ENCODE measurements at places on chromosomes 6 and 20.

DNA sequence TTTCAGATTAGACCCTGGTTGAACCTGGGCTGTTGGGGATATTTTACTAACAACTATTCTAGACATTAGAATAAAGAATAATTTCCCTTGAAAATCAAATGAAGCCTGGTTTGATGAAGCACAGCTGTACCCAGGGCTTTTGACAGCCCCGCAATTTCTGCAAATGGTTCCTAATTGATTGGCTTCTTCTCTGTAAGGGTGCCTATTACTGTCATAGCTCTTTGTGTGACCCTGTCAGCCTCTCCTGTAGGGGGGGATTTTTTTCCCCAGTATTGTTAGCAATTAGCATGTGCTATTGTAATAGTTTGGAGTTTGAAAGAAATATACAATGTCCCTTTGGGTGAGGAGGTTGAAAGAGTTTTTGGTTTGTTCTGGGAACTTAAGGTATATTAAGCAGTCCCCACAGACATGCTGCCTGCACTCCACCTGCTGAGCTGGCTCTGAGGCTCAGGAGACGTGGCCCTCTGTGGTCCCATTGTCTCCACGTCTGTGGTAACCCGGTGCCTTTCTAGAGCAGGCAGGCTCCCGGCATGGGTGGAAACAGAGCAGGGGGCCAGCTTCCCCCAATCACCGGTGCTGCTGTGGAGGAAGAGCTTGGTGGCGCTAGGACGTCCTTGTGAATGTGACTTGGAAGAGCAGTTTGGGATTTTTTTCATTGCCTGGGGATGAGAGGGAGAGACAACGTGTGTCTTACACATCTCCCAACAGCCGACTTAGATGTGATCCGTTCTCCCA, 47.3 kb upstream of the CLDN20 start:
- DNase-seq, result no peak

GRCh38 chr20:19083136-19083621, 129.3 kb upstream of the SLC24A3 start:
- DNase-seq, result no peak

GRCh38 chr6:157768304-157768703, 54.7 kb upstream of the SNX9 start:
- DNase-seq, result no peak

GRCh38 chr6:101429270-101429669, 35.8 kb downstream of the GRIK2 start:
- DNase-seq, result no peak

DNA sequence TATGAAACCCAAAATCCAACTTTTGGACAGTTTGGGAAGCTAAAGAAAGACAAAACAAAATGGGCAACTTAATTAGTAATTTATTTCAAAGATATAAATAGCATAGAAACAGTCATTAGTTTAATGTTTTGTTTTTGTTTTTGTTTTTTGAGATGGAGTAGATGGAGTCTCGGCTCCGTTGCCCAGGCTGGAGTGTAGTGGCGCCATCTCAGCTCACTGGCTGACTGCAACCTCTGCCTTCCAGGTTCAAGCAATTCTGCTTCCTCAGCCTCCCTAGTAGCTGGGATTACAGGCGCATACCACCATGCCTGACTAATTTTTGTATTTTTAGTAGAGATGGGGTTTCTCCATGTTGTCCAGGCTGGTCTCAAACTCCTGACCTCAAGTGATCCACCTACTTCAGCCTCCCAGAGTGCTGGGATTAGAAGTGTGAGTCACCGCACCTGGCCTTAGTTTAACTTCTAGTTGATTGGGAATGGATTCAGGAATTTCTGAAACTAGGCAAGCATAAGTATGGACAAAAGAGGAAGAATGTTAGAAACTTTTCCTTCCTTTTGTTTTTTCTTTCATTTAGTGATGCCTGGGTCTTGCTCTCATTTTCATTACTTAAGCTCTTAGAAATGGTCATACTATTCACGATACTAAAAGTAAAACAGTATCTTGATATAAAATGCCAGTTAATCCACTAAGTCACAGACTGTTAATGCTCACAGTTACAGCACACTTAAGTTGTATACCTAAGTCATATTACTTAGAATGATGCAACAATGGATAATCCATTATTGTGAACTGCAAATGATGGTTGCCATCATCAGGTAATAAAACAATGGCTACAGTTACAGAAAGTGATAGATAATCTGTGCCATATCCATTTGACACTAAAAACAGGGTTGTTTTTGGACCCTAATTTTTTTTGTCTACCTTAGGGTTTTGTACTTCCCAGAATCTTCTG, 8.2 kb downstream of the SENP6 start:
- no peak for DNase-seq

- DNase-seq, result no peak
These were observed 14.7 kb downstream of the ANKRD60 start for GRCh38 chr20:58213716-58214115.

DNA sequence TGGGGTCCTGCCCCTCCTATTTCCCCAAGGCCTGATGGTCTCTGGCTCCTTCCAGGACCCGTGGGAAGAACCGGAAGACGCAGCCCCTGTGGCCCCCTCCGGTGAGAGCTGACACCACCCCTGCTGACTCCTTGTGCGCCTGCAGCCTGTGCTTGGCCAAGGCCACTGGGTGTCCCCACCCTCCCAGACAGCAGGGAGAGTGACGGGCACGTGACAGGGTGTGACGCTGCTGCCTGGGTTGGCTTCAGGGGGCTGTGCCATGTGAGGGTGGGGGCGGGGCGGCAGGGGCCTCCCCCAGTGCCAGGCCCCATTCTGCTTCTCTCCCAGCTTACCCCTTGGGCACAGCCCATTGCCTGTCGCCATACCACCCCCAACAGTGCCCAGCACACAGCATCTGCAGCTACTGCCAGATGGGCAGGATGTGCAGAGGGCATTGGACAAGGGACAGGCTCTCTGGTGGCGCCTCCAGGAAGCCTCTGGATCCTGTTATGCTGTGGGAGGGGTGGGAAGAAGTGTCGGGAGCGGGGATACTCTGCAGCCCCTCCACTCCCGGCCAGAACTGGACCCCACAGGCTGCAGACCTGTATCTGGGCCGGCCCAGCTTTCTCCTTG, 2.9 kb downstream of the BIRC7 start:
- no peak for DNase-seq

GRCh38 chr6:7172649-7173048, 64.9 kb downstream of the RREB1 start:
- no peak for DNase-seq

DNA sequence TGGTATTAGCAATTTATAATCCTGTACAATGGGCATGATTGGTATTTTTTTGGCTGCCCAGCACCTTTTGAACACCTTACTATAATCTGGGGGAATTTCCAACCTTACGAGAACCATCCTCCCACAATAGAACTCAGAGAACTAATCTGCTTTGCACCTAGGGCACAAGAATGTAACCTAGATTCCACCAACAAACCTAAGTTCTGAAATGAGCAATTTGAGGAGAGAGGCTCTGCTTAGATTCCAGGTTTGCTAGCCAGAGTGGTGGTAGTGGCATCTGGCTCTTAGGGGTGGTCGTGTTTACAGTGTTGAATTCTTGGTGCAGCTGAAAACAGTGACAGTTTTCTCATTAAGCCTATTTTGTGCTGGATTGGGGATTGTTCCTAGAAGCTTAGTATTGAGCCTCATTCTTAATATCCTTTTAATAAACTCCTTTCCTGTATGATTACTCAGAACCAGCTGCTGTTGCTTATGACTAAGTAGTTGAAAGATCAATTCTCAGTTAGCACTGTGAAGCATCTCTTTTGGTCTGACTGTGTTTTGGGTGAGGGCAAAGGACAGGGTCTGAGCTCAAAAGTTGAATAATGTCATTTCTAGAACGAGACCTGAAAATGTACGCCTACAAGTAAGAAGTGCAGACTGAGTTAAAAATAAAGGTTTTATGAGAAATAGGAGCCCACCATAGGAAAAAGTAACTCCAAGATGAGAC, 385.6 kb downstream of the CDKAL1 start:
- DNase-seq, result no peak

DNA sequence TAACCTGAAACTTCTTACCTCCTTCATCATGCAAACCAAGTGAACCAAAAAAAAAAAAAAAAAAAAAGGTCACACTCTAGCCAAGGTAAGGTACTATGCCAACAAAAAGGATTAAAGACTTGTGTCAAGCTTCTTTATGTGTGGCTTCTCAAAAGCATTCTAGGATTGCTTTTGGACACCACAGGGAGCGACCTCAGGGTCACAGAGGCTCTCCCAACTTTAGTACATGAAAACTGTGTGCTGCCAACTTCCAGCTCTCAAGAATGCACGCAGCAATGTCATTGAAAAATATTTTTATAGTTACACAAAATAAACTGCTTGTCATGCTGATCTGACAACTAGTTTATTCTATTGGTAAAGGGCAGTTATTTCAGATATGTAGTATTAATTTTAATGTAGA, 243.8 kb downstream of the PLCB1 start:
- no peak for DNase-seq

DNA sequence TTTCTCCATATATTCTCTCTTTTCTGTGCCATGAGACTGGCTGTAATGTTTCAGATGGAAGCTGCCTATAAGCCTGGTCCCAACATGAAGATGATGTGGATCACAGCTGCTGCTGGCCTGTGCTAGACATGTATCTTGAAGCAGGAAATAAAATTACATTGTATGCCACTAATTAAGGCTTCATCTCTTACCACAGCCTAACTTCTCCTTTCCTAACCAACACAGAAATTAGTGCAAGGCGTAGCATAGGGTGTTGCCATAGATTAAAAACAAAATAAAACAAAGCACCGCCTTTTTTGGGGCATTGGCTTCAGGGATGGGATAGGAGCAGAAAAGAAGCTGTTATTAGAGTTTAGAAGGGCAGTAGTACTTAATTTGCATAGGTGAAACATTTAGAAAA, 4.7 kb upstream of the SLC17A4 start:
- DNase-seq, result no peak

GRCh38 chr20:48745330-48745729, 82.5 kb downstream of the PREX1 start:
- no peak for DNase-seq

- peak; percentile 68 for DNase-seq
These were observed 59.3 kb upstream of the MYL9 start for GRCh38 chr20:36482044-36482473.

GRCh38 chr6:170098428-170099170, 192.3 kb downstream of the DLL1 start:
- DNase-seq, result no peak

- no peak for DNase-seq
These were observed 30.8 kb downstream of the ZNF391 start for GRCh38 chr6:27419363-27419762.

DNA sequence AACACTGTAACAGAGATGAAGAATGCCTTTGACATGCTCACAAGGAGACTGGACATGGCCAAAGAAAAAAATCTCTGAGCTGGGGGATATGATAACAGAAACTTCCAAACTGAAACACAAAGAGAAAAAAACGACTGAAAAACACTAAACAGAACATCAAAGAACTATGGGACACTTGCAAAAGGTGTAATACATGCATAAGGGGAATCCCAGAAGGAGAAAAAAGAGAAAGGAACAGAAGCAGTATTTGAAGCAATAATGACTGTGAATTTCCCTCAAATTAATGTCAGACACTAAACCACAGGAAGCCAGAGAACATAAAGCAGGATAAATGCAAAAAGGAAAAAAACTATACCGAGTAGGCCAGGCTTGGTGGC, 117.4 kb upstream of the ARID1B start:
- no peak for DNase-seq

- DNase-seq, result no peak
These were observed 85.6 kb downstream of the QKI start for GRCh38 chr6:163500105-163500504.

DNA sequence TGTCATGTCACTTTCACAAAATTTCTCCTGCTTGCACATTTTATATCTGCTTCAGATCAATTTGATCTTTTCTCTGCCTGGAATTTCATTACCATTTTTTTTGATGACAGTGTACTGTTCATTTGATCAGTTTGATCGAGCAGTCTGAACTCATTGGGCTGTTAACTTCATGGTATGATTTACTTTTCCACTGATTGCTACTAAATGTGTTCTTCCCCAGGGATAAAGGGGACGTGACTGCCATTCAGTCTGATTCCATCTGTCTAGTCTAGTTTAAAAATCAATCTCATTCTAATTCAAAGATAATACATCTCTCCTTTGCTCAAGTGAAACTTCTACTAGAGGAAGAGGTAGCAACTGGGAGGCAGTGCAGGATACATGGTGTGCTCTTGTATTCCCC, 21.1 kb downstream of the LAMP5 start:
- no peak for DNase-seq

DNA sequence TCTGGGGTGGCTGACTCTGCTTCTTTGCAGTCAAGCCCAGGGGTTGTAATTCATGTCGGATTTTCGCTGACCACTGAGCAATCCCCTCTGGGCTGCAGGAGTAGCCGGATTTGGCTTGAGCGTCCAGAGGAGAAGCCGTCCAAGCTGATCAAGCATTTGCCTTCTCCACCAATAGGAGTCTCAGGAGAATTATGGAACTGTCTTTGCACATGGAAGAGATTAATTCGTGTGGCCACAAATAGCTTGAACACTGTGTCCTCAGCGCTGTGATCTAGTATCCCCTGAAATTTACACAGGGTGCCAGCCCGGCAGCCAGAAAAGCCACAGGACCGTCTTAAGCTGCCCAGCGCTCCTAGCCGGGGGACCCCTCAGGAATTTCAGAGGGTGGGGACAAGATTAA, 37.1 kb downstream of the EYA2 start:
- DNase-seq, result no peak

DNA sequence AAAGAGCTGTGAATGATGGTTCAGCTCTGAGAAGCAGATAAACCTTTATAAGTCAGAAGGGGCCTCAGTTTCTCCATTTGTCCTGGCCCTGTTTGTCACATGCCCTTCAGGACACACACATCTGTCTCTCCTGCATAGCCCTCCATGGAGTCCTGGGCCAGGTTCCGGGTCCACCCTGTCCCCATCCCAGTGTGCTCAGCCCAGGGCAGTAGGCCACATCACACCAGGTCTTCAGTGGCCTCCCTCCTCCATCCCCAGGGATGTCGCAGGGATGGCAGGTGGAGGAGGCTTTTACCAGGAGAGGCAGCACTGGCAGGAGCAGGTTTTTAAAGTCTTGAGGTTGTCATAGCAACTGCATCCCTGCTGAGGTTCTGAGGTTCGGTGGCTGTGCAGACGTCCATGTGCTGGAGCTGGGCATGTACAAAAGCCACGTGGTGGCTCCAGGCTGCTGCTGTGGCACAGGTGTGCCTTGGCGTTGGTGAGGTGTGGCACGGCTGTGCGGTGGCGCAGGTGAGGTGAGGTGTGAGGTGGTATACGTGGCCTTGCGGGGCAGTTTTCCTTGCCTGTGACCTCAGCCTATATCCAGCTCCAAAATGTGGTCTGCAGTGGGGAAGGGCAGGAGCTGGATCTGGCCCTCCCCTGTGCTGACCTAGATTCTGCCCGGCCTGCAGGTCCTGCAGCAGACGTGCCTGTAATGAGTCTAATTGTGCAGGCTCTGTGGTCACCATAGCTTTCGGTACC, 8.0 kb upstream of the NPBWR2 start:
- DNase-seq, result no peak

- DNase-seq, result no peak
These were observed 21.9 kb upstream of the CHMP4B start for GRCh38 chr20:33789109-33789857.

Measured in left ventricle myocardium inferior (tissue), 1 donor.